IPS DF 19.7 (cell line): ENCODE measurements at places on chromosomes 4 and X.

GRCh38 chr4:107718351-107718965 is 1.6 kb downstream of the PAPSS1 start:
- DNase-seq = no peak

DNA sequence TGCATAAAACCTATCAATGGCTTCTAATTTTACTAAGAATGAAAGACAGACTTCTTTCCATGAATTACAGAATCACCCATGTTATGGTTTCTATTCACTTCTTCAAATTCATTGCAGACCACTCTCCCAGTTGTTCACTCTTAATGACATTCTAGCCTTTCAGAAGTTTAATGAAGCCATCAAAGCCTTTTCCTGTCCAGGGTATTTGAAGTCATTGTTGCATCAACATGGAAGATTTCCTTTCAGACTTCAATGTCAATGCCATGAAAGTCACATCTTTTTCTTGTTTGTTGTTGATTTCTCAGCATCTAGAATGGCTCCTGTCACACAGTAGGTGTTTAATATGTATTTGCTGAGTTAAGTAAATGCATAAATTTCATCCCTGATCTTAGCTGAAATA is 48.1 kb upstream of the ARSJ start:
- DNase-seq = no peak

- no peak for DNase-seq
These were observed 51.6 kb downstream of the MAML3 start for GRCh38 chr4:140102421-140102820.

- no peak for DNase-seq
These were observed 37.7 kb downstream of the ADAMTS3 start for GRCh38 chr4:72531322-72531721.

GRCh38 chrX:574830-575229 is 55.8 kb upstream of the SHOX start:
- DNase-seq = no peak

DNA sequence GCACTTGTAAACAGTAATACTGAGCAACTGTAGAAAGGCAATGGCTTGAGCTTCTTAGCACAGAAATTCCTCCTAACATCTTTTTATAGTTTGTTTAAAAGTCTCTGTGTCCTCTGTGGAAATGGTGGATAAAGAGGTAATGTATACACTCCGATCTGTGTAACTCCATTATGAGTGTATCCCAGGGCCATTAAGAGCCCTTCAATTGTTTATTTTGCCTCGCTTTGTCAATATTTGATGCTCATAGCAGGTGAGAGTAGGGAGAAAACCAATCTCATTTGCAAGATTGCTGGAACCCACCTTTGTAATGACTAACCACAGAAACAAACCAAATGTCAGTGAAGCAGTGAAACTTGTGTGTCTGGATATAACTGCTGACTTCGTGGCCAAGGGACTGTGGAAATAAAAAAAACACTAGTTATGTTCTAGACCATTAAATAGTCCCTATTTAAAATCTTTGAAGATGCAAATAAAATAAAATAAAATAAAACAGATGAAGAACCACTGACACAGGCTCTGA is 598.2 kb upstream of the BOD1L1 start:
- DNase-seq = no peak

DNA sequence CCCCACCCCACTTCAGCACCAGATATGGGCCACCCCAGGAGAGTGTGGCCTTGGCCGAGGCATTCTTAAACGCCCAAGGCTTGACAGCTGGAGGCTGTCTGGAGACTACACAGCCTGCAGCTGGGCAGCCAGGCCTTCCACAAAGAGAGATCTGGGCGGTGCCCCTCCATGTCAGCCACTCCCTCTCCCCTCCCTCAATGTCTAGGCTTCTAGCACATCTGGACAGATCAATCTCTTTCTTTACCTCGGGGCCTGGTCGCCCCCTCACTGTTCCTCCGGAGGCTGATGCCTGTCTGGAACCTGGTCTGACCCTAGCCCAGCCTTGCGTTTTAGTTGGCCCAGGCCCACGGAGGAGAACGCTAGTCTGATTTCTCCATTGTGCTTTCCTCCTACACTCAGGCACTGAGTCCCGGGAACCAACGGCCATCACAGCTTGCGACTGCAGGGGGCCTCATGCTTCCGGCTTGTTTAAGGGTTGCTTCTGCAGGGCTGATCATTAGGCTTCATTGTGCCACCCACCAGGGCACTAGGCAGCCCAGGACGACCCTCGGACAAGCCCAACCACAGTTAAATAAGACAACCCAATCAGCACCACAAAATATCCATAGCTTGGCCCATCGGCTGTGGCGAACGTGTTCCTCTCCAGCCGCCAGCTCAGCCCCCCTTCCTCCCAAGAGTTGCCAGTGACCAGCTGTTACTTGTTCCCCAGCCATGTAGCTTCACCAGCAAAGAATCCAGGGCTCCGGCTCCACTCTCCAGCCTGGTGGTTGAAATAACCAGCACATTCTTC is 200.6 kb downstream of the BCOR start:
- DNase-seq = peak; percentile 52

DNA sequence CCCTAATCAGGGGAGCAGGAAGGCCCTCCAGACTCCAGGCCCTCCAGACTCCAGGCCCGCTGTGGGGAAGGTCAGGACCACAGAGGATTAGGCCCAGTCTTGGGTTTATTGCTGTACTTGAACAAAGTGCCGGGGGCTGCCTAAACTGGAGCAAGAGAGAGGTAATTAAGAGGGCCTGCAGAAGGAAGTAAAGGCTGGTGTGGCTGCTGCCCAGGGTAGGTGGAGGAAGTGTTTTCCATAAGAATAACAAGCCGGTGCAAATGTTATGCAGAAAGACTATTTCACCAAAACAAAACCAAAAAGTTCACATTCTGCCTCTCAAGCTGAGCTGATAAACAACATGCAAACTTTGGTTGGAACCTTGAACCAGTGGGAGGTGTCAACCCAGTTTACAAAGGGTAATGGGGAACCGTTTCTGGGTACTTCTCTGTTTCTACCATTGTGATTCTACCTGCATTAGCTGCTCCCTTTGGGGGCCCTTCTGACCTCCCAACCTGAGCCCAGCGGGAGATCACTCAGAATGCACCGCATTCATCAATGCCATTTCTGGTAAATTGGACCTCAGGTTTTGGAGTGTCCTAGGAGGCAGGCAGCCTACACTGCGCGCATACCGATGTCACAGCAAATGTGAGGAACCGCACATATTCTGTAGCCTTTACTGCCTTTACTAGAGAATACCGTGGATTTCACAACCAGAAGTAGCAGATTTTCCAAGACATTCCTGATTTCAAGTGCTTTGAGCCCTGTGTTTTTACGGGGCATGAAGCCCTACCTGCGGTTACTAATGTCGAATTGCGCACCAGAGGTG is 59.7 kb upstream of the BCOR start:
- no peak for DNase-seq

DNA sequence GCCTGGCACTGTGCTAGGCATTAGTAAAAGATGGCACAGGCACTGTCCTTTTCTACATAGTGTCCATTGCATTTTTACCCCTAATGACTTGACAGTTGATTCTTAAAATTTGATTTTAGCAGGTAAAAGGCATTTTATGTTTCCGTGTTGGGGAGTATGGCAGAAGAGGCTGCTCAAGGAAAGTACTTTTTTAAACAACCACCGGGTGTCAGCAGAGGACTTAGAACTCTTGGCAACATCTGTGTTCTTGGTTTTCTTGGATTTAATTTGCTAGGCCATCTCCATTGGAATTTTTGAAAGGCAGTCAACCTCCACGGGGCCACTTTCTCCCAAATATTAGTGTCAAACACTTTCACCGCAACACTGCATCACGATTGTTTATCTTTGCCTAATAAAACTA is 102.9 kb downstream of the TSPAN7 start:
- no peak for DNase-seq
